Stimulated activated CD4-positive, alpha-beta T cell treated with anti-CD3 and anti-CD28 coated beads, TNF-alpha, amount 100 ng/mL, for 48 hours (primary cell): ENCODE measurements at places on chromosomes 6 and 20.

GRCh38 chr6:157825243-157825904 is 2.3 kb downstream of the SNX9 start:
- no peak for DNase-seq

DNA sequence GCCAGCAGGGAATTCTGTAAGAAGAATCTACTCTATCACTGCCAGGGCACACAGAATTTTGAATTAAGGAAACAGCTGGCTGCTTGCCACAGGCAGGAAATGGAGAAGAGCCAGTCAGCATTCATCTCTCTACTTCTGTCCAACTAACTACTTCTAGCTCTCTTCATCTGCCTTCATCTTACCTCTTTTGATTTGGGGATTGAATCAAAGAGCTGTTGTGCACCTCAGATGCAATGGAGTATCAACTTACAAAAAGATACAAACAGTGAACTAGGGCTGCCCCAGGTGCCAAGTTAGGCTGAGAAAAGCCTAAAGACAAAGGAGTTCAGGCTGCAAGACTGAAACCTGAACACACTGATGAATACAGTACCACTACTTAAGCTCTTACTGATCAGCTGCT is 82.0 kb downstream of the PTPRK start:
- no peak for DNase-seq

GRCh38 chr20:52191916-52192718 is 538 bp upstream of the ZFP64 start:
- no peak for DNase-seq

DNA sequence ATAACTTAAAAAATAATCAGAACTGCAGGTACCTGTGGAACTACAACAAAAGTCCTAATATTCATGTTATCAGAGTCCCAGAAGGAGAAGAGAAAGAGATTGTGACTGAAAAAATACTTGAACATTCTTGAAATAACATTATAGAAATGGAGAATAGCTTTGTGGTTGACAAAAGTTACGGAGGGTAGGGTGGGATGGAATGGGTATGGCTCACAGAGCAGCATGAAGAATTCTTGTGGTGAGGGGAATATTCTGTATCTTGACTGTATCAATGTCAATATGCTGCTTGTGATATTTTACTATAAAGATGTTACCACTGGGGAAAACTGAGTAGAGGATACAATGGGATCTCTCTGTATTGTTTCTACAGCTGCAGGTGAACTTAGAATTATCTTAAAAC is 122.5 kb downstream of the DST start:
- DNase-seq, result no peak

DNA sequence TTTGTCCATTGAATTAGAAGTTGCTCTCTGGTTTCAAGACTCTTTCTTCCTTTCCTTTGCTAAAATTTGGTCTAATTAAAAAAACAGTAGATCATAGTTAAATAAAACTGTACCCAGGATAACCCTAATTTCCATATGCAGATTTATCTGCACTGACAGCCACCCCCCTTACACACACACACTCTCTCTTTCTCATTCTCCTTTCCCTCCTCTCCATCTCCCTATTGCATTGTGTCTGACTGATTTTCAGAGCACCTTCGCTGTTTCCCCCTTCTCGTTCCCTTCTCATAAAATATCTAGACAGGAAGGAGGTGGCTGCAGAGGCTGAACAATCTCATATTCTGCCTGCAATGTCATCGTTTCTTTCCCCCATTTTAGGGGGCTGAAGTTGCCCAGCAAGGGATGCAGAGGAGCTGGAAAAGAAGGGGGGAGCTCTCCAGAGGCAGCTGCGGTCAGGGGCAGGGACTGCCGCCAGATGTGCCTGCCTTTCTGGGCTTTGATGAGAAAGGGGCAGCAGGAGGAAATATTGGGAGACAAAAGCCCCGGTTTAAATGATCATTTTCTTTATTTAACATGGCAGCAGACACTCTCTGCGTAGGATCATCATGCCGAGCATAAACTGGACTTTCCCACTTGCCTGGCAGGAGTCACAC is 22.5 kb upstream of the MMS22L start:
- no peak for DNase-seq

GRCh38 chr20:63148696-63149095 is 67.2 kb downstream of the YTHDF1 start:
- DNase-seq, result no peak

GRCh38 chr6:118774581-118774980 is 119.4 kb upstream of the ASF1A start:
- DNase-seq, result no peak

- no peak for DNase-seq
These were observed 3.4 kb downstream of the AHCY start for GRCh38 chr20:34299556-34300255.

DNA sequence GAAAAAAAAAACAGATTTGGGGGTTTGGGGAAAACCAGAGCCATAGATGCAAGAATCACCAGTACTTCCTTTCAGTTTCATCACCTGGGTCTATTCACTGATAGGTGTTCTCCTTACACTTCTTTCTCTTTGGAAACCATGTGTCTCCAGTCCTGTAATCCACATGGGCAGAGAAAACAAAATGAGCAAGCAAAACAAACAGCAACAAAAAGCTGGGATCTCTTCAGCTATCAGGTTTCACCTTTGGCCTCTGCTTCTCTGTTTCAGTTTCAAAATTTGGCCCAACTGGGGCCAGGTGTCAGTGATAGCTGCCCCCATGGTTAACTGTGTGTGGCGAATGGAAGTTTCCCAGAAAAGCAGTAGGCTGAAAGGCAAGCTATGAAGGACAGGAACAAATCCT is 220.0 kb upstream of the THBS2 start:
- DNase-seq, result no peak
